ENCODE measurements at places on chromosomes 11 and 22. TPM values are rescaled to one million over a fixed set of nuclear protein-coding genes. Genes with fewer than 3 reads are reported as not detected.

The ARHGAP42 gene
- 6.3 TPM for total RNA-seq

The MPZL3 gene
- total RNA-seq: 0.29 TPM

The SYT12 gene
- total RNA-seq: not detected

The KRTAP5-10 gene
- total RNA-seq: not detected

The SBF1 gene
- total RNA-seq: 123 TPM

The FBXO3 gene
- 64.4 TPM for total RNA-seq

The MMP13 gene
- not detected for total RNA-seq

The TOP3B gene
- 31.1 TPM for total RNA-seq

The AQP11 gene
- total RNA-seq: 18.7 TPM

The C11orf87 gene
- total RNA-seq: not detected

The TEAD1 gene
- 120 TPM for total RNA-seq

The PTPN5 gene
- not detected for total RNA-seq

The OR4C11 gene
- total RNA-seq: not detected

The TMEM191B gene
- total RNA-seq: not detected

The SEZ6L gene
- total RNA-seq: not detected

The LRRC74B gene
- not detected for total RNA-seq

The F2 gene
- not detected for total RNA-seq

The PLAAT3 gene
- total RNA-seq: 11.6 TPM

The TP53AIP1 gene
- total RNA-seq: 0.15 TPM
